Left colon (tissue), 2 donors: ENCODE measurements at places on chromosomes 3 and 15.

DNA sequence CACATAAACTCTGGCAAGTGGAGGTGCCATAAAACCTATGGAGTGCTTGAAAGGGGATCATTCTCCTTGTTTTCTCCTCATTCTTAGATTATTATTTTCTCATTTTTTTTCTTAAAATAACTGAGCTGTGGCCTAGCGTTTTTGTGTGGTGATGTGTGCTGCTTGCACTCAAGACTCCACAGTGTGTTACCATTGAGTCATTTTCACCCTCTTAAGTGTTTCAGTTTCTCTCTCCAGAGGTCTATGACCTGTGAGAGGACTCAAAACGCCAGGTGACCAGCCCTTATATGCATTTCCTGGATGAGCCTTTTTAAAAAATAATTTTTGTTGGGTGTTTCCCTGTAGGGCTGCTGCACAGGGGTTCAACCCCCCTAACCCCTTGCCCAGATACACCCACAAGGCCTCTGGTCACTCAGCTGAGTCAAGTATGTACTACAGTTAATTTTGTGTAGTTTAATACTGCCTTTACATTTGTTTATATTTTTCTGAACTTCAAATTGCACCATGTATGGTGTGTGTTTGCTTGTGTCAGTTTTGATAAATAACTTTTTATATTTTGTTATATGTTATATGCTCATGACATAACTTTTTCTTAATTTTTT, 15.4 kb upstream of the BTLA start:
- no peak for DNase-seq

GRCh38 chr15:72783004-72783639, 436 bp downstream of the ADPGK start:
- peak; percentile 38 for DNase-seq

DNA sequence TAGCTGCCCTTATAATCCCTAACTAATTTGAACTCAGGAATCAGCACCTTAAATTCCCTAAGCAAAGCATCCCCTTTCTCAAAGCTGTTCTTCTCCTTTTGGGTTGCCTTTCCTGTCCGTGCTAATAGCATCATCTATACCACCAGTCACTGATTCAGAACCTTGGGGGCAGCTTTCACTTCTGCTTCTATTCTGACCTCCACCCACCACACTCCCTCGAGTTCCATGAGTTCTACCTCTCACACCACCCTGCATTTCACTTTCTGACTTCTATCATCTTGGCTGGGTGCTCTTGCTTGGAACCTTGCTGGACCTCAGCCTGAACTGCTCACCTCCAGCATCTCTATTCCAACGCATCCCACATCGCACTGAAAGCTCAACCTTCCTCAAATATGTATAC, 55.4 kb upstream of the KCNMB2 start:
- DNase-seq, result no peak

DNA sequence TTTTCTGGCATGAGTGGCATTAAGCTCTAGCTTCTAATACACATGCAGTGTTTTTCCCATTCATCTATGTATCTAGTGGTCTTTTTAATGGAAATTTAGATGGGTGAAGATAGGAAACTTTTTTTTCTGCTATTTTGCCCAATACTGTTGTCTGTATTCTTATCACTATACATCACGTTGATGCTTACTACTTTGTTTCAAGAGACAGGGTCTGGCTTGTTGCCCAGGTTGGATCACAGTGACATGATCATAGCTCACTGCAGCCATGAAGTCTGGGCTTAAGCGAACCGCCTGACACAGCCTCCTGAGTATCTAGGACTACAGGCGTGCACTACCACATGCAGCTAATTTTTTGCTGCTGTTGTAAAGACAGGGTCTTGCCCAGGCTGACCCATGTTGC, 84.6 kb downstream of the PEAK1 start:
- DNase-seq, result no peak

- DNase-seq, result no peak
These were observed 279.3 kb upstream of the THBS1 start for GRCh38 chr15:39301589-39301999.

DNA sequence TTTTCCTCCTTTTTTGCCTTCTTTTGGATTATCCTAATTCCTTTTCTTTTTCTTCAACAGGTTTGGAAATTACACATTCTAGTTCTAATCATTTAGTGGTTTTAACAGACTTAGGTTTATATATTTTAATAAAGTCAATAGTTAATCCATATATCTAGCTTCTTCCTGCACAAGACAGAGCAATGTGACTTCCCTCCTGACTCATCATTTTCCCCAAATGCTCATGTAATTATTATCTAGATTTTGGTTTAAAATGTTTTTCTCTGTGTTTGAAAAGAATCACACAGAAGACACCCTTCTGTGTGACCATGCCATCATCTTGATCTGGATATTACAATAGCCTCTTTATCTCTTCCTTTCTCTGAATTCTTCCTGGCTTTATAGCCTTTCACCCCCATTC, 28.6 kb upstream of the SSR3 start:
- DNase-seq, result no peak

DNA sequence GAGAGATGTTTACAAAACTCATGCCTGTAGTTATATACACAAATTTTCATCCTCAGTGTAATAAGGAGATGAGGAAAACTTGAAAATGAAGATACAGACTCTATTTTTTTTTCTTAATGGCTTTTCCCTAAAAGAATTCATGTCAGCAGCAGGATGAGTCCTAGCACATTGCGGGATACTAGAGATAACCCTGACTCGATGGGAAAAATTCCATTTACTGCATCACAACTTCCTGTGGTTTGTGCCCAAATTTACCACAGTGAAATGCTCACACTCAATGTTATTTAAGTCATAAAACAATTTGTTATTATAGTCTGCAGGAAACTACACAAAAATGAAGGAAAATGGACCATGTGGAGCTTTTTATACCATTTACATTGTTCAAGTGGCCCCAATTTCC, 581.9 kb upstream of the ZNF717 start:
- DNase-seq, result no peak

GRCh38 chr3:18223571-18223970, 201.6 kb downstream of the SATB1 start:
- DNase-seq, result no peak

- no peak for DNase-seq
These were observed 522.5 kb upstream of the AGTR1 start for GRCh38 chr3:148175214-148175613.

DNA sequence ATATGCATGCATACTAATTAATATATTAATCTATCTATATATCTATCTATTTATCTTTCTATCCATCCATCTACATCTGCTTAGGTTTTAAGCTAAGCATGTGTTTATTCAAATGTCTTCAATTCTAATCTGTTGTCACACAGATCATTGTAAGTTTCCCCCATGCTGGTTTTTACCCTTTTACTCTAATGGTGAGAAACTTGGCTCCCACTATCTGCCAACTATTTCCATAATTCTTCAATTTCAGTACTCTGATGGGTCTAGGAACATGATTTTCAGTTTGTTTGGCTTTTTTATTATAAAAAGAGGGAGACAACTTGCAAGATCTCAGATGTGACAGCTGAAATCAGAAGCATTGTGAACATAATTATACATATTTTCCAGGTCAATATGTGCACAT, 773.8 kb downstream of the PLOD2 start:
- no peak for DNase-seq

GRCh38 chr3:155325263-155325835, 31.9 kb upstream of the STRIT1 start:
- DNase-seq, result peak; percentile 18

GRCh38 chr3:190492129-190492528, 21.8 kb upstream of the IL1RAP start:
- no peak for DNase-seq

- DNase-seq, result no peak
These were observed 660.8 kb upstream of the UBE2E2 start for GRCh38 chr3:22542311-22542710.

GRCh38 chr3:9308298-9308990, 54.4 kb upstream of the THUMPD3 start:
- no peak for DNase-seq

DNA sequence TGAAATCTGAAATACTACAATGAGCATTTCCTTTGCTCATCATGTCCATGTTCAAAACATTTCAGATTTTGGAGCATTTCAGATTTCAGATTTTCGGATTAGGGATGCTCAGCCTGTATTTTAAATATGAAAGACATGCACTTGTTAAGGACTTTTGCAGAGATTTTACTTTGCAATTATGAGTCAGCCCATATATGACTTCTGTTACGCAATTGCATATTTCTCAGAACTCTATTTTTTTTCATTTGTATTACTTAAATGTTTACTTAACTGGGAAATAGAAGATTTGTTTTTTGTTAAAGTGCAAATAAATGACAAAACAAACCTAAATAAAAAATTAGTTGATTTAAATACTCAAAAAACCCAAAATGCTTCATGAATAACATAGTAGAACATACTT, 376.2 kb downstream of the ZBTB20 start:
- DNase-seq, result no peak

DNA sequence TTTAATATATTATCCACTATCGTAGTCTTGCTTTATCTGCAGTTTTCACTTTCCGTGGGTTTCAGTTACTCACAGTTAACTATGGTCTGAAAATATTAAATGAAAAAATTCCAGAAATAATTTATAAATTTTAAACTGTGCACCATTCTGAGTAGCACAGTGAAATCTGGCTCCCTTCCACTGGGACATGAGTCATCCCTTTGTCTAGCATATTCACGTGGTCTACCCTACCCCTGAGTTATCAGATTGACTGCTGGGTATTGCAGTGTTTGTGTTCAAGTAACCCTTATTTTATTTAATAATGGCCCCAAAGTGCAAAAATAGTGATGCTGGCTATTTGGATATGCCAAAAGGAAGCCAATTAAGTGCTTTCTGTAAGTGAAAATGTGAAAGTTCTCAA, 539.5 kb upstream of the AGTR1 start:
- no peak for DNase-seq

DNA sequence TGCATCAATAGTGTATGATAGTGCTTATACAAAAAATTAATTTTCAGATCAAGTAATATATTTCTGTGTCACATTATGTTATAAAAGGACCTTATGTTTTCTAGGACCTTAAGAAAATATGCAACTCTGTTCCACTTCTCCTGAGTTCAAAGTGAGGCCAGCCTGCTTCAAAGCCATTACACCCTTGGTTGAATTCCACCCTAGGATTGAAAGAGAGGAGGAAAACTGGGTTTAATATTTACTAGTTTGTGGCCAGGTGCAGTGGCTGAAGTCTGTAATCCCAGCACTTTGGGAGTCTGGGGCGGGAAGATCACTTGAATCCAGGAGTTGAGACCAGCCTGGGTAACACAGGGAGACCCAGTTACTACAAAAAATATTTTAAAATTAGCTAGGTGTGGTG, 32.9 kb upstream of the NR1I2 start:
- no peak for DNase-seq

DNA sequence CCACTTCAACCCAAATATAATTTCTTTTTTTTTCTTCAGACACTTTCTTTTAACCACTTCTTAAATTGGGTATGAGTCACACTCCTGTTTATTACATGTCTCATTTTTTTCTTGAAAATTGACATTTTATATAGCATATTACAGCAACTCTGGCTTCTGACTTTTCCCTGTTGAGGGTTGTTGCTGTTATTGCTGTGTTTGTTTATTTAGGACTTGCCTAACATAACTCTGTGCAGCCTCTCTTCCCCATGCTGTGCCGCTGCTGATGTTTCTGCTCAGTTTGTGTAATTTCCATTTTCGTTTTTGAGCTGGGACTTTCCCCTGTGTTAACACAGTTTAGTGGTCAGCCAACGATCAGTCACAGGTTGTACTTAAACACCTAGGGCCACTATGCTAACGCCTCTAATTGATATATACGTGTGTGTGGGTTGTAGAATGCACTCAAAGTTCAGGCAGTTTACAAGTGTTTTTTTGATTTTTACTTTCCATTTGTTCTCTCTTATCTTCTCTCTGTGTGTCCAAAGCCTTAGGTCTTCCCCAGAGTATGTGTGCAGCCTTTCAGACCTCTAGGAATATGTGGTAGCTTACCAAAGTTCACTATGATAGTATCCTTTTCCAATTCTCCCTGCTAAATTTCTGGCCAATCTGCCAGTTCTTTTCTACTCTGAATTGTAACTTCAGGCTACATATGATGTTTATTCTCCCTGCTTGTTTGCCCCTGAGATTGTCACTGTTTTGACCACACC, 337.2 kb downstream of the ZBTB20 start:
- DNase-seq, result no peak

DNA sequence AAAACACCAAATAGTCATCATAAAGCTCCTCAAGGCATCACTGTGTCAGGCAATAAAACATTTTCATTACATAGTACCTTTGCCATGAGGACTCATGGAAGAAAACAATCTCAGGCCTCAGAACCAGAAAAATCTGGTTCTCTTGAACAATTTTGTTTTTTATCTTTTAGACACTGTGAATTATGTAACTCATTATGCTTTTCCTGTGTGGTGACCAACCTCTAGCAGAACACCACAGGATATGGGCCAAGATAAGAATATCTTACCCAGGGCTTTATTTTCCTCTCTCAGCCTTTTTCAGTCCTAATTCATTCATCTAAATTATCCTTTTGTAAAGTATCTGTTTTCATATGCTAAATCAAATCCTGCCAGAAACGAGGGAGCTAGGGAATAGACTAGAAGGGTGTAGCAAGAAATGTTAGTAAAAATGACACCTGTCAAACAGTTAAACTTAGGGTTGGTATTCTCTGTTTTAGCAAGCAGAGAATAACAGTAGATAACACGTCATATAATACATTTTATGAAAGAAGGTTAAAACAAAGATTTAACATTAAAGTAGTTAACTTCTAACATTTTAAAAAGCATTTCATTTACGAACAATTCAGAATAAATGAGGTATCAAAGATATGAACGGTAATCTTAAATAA, 111.1 kb downstream of the FBXL22 start:
- no peak for DNase-seq

GRCh38 chr3:119305286-119305685, 11.1 kb downstream of the ARHGAP31 start:
- no peak for DNase-seq

DNA sequence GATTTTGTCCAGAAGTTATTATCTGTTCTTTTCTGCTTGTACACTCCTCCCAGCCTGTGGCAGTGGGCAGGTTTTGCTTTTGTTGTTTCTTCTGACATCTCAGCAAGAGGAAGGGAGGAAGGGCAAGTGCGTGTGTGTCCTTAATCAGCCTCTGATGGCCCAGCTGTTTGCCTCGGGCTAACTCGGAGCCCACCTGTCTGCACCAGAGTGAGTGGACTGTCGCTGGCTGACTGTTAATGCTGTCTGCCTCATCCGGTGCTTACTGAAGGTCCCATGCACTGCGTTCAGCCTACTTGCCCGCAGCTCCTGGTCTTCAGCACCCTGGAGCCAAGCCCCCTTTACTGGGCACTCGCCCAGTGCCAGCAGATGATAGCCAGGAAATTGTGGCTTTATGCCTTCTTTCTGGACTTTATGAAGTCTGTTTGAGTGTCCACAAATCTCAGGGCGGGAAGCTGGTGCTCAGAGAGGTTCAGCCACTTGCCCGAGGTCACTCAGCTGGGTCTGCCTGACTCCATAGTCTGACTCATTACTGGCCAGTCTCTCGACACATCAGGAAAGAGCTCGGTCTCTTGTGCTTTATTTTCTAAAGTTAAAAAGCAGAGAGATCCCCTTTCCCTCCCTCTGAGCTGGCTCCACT, 89.5 kb downstream of the CHRNA7 start:
- DNase-seq, result no peak

DNA sequence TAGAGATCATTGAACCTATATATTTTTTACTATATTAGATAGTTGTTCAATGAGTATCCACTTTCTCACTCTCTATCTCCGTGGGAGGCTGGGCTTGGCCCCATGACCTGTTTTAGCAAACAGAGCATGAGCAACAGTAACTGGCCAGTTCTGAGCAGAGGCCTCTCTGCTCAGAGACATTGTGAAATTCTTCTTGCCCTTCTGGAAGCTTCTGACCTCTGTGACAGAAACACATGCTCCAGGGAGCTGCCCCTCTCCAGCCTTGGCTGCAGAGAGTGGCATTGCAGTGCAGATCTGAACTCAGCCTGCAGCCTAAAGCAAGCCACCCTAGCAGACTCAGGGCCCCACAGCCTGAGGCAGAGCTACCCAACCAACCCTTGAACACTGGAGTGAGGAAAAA, 20.5 kb downstream of the FAM240A start:
- DNase-seq, result no peak
